ENCODE measurements at places on chromosomes 4 and X. TPM values are rescaled to one million over a fixed set of nuclear protein-coding genes. Genes with fewer than 3 reads are reported as not detected.

NKX6-1 gene
- not detected for total RNA-seq

EGFL6 gene
- total RNA-seq = not detected

DLG3 gene
- 14.5 TPM for total RNA-seq

PLXNB3 gene
- 5.3 TPM for total RNA-seq

SRPX gene
- total RNA-seq = 60.1 TPM

LRRC66 gene
- total RNA-seq = 0.50 TPM

RHOXF1 gene
- total RNA-seq = not detected

BTC gene
- total RNA-seq = 0.20 TPM

P2RY4 gene
- total RNA-seq = not detected

RAI2 gene
- total RNA-seq = 0.50 TPM

FAM9C gene
- total RNA-seq = not detected

GABRB1 gene
- not detected for total RNA-seq

NXF2B gene
- not detected for total RNA-seq

LINC00632 gene
- 318 TPM for total RNA-seq

SLC25A31 gene
- not detected for total RNA-seq

PSAPL1 gene
- total RNA-seq = not detected

INTU gene
- total RNA-seq = 25.1 TPM

ARHGAP4 gene
- total RNA-seq = 3.9 TPM

UGT2A3 gene
- not detected for total RNA-seq

RASGEF1B gene
- total RNA-seq = 0.77 TPM

APLN gene
- total RNA-seq = 2.1 TPM

HPGDS gene
- not detected for total RNA-seq

GAGE12E gene
- not detected for total RNA-seq

MAGEC3 gene
- not detected for total RNA-seq

RNF212 gene
- total RNA-seq = 2.0 TPM

GAGE13 gene
- total RNA-seq = not detected

RXFP1 gene
- 0.14 TPM for total RNA-seq

BCAP31 gene
- total RNA-seq = 222 TPM

DOCK11 gene
- total RNA-seq = 5.3 TPM

SLC25A5 gene
- 171 TPM for total RNA-seq

ZCCHC4 gene
- 9.7 TPM for total RNA-seq

LEF1 gene
- 16.6 TPM for total RNA-seq

PNCK gene
- total RNA-seq = 0.65 TPM

VSIG4 gene
- total RNA-seq = not detected

STIM2 gene
- 18.4 TPM for total RNA-seq

NUDT9 gene
- 33.7 TPM for total RNA-seq

ITGB1BP2 gene
- total RNA-seq = 3.2 TPM

CCDC120 gene
- 8.2 TPM for total RNA-seq

NEIL3 gene
- total RNA-seq = 0.91 TPM

COL25A1 gene
- total RNA-seq = 10.5 TPM

COL4A6 gene
- 8.1 TPM for total RNA-seq

ALPK1 gene
- total RNA-seq = 1.4 TPM

PABPC1L2B gene
- not detected for total RNA-seq

Data from astrocyte (in vitro differentiated cells and primary cell).